ENCODE measurements at places on chromosomes 7 and 10. TPM values are rescaled to one million over a fixed set of nuclear protein-coding genes. Genes with fewer than 3 reads are reported as not detected.

Gene AKR1B1
- 129 TPM for polyA plus RNA-seq

Gene COBL
- polyA plus RNA-seq = 9.2 TPM

Gene UTF1
- polyA plus RNA-seq = 5.3 TPM

Gene PTF1A
- polyA plus RNA-seq = 4.9 TPM

Gene GIMAP4
- 13.3 TPM for polyA plus RNA-seq

Gene PTPN20
- polyA plus RNA-seq = 23.1 TPM

Gene NKX2-3
- 0.16 TPM for polyA plus RNA-seq

Gene DPYSL4
- polyA plus RNA-seq = 13.9 TPM

Gene ARHGEF35
- 3.0 TPM for polyA plus RNA-seq

Gene C10orf67
- 11.1 TPM for polyA plus RNA-seq

Gene NKX6-2
- polyA plus RNA-seq = 2.0 TPM

Gene CRYGN
- 0.44 TPM for polyA plus RNA-seq

Gene FLNC
- 21.4 TPM for polyA plus RNA-seq

Gene MYL7
- not detected for polyA plus RNA-seq

Gene MBL2
- 0.08 TPM for polyA plus RNA-seq

Gene WBP1L
- polyA plus RNA-seq = 72.4 TPM

Gene LRRD1
- 8.7 TPM for polyA plus RNA-seq

Gene HGF
- polyA plus RNA-seq = 3.4 TPM

Gene KNDC1
- 4.2 TPM for polyA plus RNA-seq

Gene DYNC1I1
- 3.7 TPM for polyA plus RNA-seq

Gene CLCN1
- 2.7 TPM for polyA plus RNA-seq

Gene ADRA2A
- polyA plus RNA-seq = 6.5 TPM

Gene MYL10
- not detected for polyA plus RNA-seq

Gene HYAL4
- polyA plus RNA-seq = 2.4 TPM

Gene SNX10
- polyA plus RNA-seq = 6.3 TPM

Gene NEUROD6
- polyA plus RNA-seq = not detected

Gene IFIT1
- 14.8 TPM for polyA plus RNA-seq

Gene TFR2
- polyA plus RNA-seq = 1.1 TPM

Gene LIPK
- not detected for polyA plus RNA-seq

Gene ZNF800
- 31.5 TPM for polyA plus RNA-seq

Gene PLEKHS1
- 2.2 TPM for polyA plus RNA-seq

Gene ACBD7
- polyA plus RNA-seq = 5.6 TPM

Gene SMC3
- polyA plus RNA-seq = 28.7 TPM

Gene CAV1
- 84.2 TPM for polyA plus RNA-seq

Measured in testis (tissue), 5 donors.